OCI-M1 (cell line): ENCODE measurements at places on chromosomes 13 and 19.

GRCh38 chr19:34519602-34520001 lies 38.0 kb downstream of the WTIP start:
- no peak for DNase-seq

DNA sequence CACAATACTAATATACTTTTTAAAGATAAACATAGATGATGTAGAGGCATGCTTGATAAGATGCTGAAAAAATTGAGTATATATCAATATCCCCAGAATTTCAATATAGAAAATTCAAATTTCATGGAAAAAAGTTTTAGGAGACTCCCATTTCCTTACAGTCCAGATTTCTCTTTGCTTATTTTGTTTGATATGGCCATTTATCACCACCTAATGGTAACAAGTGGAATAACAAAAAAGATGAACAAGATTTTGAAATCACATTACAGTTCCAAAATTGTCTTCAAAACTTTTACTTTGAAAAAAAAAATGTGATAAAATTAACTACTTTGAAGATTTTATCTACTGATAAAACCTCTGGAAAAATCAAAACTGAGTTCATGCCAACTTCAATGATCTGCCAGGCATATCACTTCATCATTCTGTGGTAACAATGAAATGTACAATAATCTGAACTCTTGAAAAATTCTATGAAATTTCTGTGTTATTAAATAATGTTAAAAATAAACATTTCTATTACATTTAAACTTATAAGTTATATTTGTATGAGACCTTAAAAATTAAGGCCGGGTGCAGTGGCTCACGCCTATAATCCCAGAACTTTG lies 17.5 kb downstream of the MIPEP start:
- peak; percentile 31 for DNase-seq

- no peak for DNase-seq
These were observed 8.7 kb downstream of the MARCHF2 start for GRCh38 chr19:8421484-8422461.

- no peak for DNase-seq
These were observed 8.8 kb upstream of the METTL21C start for GRCh38 chr13:102703726-102704035.

GRCh38 chr19:23777216-23777615 lies 18.5 kb upstream of the ZNF681 start:
- no peak for DNase-seq

- DNase-seq, result no peak
These were observed 166.0 kb upstream of the ZNF536 start for GRCh38 chr19:30206187-30206586.

DNA sequence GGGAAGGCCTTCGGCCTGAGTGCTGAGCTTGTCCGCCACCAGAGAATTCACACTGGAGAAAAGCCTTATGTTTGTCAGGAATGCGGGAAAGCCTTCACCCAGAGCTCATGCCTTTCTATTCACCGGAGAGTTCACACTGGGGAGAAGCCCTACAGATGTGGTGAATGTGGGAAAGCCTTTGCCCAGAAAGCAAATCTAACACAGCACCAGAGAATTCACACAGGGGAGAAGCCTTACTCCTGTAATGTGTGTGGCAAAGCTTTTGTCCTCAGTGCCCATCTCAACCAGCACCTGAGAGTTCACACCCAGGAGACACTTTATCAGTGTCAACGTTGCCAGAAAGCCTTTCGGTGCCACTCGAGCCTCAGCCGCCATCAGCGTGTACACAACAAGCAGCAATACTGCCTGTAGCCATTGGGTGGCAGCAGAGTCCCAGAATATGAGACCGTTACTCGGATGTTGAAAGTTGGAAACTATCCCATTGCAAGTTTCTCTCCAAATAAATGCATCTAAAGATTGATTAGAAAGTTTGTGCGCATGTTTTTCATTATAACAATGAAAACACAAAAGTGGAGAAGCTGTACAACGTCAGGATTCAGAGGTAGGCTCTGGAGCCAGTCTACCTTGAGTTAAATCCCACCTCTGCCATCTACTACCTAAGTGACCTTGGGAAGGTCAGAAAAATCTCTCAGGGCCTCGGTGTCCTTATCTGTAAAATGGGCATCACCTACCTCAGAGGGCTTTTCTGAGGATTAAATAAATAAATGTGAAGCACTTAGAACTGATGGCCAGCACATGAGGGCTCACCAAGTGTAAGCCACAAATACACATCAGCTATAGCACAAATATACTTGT lies 21.1 kb downstream of the ZNF473 start:
- DNase-seq, result peak; percentile 65

DNA sequence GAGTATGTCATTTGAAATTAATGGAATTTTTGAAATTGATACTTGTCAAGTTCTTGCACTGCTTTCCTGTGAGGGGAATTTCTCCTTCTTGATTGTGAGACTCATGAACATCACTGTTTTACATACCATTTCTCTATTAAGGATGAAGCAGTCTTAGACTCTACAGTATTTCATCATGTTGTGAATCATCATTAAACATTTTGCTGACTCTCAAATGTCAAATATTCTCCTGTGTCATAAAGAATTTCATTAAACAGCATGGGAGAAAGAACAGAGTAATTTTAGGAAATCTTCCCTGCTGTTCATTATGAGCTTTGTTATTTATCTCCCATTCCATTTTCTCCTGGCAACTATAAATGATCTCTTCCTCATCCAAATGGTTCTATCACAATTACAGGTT lies 729.0 kb downstream of the PCDH9 start:
- no peak for DNase-seq

- DNase-seq, result no peak
These were observed 2.7 kb upstream of the CAPNS1 start for GRCh38 chr19:36136964-36137686.

DNA sequence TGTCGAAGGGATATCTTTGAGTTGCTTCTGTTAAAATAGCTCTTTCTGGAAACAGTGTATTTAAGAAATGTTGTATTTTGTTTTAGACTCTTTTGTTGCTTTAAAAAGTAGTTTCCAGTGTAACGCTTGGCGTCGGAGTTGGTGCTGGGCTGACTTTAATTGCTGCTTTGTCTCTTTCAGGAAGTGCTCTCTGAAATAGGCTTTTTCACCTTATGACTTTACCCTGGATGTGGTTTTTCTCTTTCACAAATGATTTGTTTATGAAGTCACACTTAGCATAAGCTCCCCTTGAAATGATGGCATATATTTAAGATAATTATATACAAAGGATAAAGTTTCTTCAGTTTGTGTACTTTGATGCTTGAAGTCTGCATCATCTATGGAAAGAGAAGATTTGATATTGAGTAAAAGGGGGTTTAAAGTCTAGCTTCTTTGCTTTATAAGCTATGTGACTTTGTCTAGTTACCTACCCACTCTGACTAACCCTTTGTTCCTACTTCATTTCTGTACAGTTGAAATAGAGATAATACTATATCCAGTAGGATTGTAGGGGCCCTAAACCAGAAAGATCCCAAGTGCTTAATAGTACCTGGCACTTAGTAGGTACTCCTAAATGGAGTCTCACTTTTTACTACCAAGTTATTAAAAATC lies at the start of gene GPR18:
Gene GPR18 (minus strand): TSS at position 170 of the 651 bp plus-strand sequence. CDS start 2,507 bp downstream, outside the sequence.
- DNase-seq, result no peak

GRCh38 chr19:42121656-42122069 lies 10.6 kb downstream of the POU2F2 start:
- DNase-seq, result no peak

- DNase-seq, result peak; percentile 5
These were observed 67.7 kb upstream of the RAP2A start for GRCh38 chr13:97366172-97366688.

DNA sequence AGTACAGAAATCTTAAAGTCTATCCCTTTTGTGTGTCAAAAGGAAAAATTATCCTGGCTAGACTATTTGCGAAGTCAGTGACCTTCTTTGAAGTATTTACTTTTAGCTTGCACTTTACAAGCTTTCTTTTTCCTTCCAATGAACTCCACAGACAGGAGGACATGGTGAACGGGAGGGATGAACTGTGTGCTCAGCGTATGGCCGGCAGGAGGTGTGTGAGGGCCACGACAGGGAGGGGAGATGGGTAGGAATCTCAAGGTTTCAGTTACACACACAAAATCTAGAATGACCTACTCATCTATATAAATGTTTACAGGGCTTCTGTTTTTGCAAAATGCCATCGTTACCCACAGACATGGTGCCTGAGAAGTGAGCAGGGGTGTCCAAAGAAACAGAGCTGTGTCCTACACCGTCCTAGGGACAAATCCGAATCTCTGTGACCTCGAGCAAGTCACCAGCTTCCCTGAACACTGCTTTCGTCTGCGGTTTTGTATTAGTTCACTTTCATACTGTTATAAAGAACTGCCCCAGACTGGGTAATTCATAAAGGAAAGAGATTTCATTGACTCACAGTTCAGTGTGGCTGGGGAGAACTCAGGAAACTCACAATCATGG lies 537.2 kb downstream of the LIG4 start:
- DNase-seq, result peak; percentile 43
